ENCODE measurements at places on chromosomes 4 and X. TPM values are rescaled to one million over a fixed set of nuclear protein-coding genes. Genes with fewer than 3 reads are reported as not detected.

The MAGEA2 gene
- not detected for total RNA-seq

GRCh38 chrX:92270936-92271855 lies 492.0 kb downstream of the PCDH11X start:
- H3K4me1 ChIP-seq: no peaks in the 10 kb centered on the region
- no peak overlapping the region for H3K27ac ChIP-seq
- H3K27me3 ChIP-seq: no peaks in the 10 kb centered on the region
- H3K36me3 ChIP-seq: no peaks in the 10 kb centered on the region
- no peak overlapping the region for H3K4me3 ChIP-seq
- no peak for DNase-seq

DNA sequence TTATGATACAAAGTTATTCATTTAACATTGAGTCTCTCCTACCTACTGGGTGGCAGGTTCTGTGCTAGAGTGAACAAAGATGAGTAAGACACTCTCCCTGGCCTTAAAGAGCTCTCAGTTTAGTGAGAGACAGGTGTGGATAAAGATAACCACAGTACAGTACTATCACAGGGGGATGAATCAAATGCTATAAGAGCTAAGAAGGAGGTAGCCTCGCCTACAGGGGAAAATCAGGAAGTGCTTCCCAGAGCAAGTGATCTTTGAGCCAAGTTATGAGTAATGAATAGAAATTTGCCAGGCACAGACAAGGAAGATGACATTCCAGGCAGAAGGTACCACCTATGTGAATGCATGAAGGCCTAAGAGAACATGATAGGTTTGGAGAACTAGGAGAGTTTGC lies 3.4 kb upstream of the IGBP1 start:
- H3K4me1 ChIP-seq: peaks cover 8% of the 10 kb centered on the region
- no peak for DNase-seq
- no peaks in the 10 kb centered on the region for H3K27me3 ChIP-seq
- H3K4me3 ChIP-seq: no peak overlapping the region

DNA sequence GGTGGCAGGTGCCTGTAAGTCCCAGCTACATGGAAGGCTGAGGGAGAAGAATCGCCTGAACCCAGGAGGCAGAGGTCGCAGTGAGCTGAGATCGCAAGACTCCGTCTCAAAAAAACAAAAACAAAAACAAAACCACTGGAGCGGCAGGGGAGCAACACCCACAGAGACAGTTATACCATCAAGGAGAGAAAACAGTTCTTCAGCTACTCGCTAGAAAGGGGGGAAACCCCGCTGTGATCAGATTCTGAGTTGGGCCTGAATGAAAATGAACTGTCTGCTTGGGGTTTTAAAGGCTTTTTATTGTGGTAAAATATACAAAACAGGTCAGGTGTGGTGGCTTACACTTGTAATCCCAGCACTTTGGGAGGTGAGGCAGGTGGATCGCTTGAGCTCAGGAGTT lies 16.8 kb upstream of the IRAK1 start:
- H3K36me3 ChIP-seq: no peaks in the 10 kb centered on the region
- no peak for DNase-seq
- no peak overlapping the region for H3K4me3 ChIP-seq
- no peak overlapping the region for H3K27ac ChIP-seq
- no peaks in the 10 kb centered on the region for H3K27me3 ChIP-seq

DNA sequence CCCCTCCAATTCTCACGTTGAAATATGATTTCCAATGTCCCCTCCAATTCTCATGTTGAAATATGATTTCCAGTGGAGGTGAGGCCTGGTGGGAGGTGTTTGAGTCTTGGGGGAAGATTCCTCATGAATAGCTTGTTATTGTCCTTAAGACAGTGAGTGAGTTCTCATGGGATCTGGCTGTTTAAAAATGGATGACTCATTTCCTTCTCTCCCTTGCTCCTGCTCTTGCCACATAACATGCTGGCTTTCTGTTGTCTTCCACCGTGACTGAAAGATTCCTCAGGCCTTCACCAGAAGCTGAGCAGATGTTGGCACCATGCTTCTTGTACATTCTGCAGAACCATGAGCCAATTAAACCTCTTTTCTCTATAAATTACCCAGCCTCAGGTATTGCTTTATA lies 346.8 kb upstream of the TECRL start:
- no peaks in the 10 kb centered on the region for H3K27me3 ChIP-seq
- H3K4me3 ChIP-seq: no peak overlapping the region
- H3K36me3 ChIP-seq: peaks cover 8% of the 10 kb centered on the region
- H3K27ac ChIP-seq: no peak overlapping the region

The EFHC2 gene
- 2.0 TPM for total RNA-seq

DNA sequence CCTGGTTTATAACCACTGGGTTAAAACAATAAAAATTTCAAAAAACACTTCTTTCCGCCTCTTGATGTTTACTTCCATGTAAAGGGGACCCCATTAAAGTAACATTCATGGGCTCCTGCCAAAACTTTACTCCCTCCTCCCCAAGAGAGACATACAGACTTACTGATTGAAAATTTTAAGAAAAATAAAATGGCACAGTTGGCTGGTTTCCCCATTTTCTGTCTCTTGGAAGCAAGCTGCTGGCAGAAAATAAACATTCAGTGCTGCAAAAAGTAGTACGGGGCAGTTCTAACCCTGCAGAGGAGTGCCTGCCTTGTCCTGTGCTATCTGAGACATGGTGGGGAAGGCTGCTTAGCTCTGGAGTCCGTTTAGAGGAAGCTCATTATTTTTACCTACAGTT lies 187.3 kb upstream of the INTU start:
- no peaks in the 10 kb centered on the region for H3K4me1 ChIP-seq
- H3K27ac ChIP-seq: no peak overlapping the region
- H3K36me3 ChIP-seq: no peaks in the 10 kb centered on the region
- H3K4me3 ChIP-seq: no peak overlapping the region
- no peak for DNase-seq
- no peaks in the 10 kb centered on the region for H3K27me3 ChIP-seq

The DGAT2L6 gene
- total RNA-seq: not detected

DNA sequence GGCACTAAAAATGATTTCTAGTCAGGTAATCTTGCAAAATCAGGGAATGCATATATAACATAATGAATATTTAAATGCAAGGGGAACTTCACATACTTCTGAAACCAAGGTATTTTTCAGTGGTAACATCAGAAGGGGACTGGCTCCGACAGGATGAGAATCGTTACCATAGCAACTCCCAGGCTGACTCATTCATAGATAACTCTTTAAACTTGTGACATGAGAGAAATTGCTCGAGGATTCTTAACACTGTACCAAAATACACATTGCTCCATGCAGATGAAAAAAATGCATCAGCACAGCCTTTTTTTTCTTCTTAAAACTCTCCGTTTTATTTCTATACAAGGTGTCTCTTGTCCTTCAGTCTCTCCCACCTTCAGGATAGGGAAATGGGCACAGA lies 114.3 kb downstream of the GABRB1 start:
- no peak overlapping the region for H3K27ac ChIP-seq
- H3K27me3 ChIP-seq: peaks cover 11% of the 10 kb centered on the region
- no peaks in the 10 kb centered on the region for H3K36me3 ChIP-seq
- DNase-seq: no peak
- no peaks in the 10 kb centered on the region for H3K4me1 ChIP-seq

The FHDC1 gene
- total RNA-seq: 0.39 TPM

DNA sequence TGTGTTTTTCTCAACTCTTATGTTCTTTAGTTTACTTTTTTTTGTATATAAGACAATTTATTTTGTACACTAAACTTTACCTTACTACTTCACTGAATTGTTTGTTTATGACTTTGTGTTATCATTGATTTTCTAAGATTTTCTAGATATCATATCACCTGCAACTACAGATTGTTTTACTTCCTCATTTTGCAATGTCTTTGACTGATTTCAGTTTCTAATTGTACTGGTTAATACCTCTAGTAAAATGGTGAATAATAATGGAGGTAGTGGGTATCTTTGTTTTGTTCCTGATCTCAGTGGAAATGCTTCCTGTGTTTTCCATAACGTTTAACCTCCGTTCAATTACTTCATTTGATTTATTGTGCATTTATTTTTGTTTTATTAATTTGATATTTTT lies 490.2 kb downstream of the TLL1 start:
- no peak overlapping the region for H3K4me3 ChIP-seq
- H3K36me3 ChIP-seq: no peaks in the 10 kb centered on the region
- H3K27ac ChIP-seq: no peak overlapping the region
- H3K4me1 ChIP-seq: no peaks in the 10 kb centered on the region
- H3K27me3 ChIP-seq: no peaks in the 10 kb centered on the region

The DCAF8L2 gene
- not detected for total RNA-seq

DNA sequence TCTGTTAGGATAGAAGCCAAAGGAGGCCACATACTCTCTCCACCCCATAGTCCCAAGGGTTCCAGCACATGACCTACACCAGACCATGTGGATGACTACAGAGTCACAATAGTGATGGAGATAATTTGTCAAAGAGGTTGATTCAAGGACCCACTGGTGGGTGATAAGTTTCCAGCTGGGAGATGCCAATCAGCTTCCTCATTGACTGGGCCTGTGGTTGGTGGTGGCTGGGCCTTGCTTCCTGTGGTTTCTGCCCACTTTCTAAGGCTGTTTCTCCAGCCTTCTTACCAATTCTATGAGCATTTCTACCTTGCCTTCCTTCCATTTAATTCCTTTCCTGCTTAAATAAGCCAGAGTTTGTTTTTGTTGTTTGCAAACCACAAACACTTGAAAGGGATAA lies 95.5 kb upstream of the CPEB2 start:
- H3K36me3 ChIP-seq: no peaks in the 10 kb centered on the region
- H3K27ac ChIP-seq: no peak overlapping the region
- no peaks in the 10 kb centered on the region for H3K4me1 ChIP-seq
- no peak overlapping the region for H3K4me3 ChIP-seq
- DNase-seq: no peak
- H3K27me3 ChIP-seq: peaks cover 23% of the 10 kb centered on the region

DNA sequence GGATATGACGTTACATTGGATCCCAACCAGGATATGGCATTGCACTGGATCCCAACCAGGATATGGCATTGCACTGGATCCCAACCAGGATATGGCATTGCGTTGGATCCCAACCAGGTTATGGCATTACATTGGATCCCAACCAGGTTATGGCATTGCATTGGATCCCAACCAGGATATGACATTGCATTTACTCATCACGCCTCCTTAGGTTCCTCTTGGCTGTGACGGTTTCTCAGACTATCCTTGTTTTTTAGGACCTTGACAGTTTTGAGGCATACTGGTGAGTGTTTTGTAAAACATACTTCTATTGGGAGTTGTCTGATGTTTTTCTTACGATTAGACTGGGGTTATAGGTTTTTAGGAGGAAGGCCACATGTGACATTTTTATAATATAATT lies 5.4 kb upstream of the ACSL1 start:
- DNase-seq: no peak
- H3K4me3 ChIP-seq: no peak overlapping the region
- no peaks in the 10 kb centered on the region for H3K36me3 ChIP-seq
- no peak overlapping the region for H3K27ac ChIP-seq

The H2BW2 gene
- not detected for total RNA-seq

The EIF2S3 gene
- 283 TPM for total RNA-seq

The GUCY1B1 gene
- not detected for total RNA-seq

DNA sequence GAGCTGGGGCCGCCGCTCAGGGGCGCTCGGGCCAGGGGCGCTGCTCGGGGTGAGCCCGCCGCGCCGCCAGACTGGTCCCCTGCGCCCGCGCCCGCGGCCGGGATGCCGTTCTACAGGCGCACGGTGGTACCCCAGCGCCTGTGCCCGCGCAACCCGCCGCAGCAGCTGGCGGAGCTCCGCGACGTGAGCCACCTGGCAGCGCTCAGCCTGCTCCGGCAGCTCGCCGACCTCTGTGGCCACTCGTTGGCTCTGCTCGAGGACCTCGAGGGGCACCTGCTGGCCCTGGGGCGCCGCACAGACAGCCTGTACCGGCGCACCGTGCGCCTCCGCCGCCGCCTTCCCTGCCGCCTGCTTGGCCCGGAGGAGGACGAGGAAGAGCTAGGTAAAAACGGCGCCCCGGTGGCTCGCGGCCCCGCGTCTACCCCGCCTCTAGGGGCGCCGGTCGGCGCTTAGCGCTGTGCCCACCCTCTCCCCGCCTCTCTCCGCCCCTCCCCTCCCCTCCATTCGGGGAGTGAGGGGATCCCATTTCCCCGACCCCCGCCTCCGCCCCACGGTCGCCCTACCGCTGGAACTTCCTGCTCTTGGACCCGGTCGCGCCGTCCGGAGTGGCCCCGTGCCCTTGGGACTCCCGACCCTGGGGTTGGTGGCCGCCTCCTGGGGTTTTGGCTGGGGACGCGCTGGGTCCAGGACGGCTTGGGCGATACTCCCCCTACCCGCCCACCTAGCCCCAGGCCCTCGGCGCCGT lies 513 bp downstream of the NHSL2 start:
- peak; percentile 4 for DNase-seq
- no peak overlapping the region for H3K27ac ChIP-seq
- H3K4me1 ChIP-seq: peaks cover 1% of the 10 kb centered on the region
- H3K4me3 ChIP-seq: no peak overlapping the region

- no peak overlapping the region for H3K27ac ChIP-seq
- DNase-seq: no peak
- peaks cover 9% of the 10 kb centered on the region for H3K27me3 ChIP-seq
- peaks cover 24% of the 10 kb centered on the region for H3K4me1 ChIP-seq
These were observed 669 bp upstream of the PPARGC1A start for GRCh38 chr4:23890369-23891063.

The SLC6A14 gene
- total RNA-seq: not detected

GRCh38 chr4:93960450-93960849 lies 131.9 kb downstream of the ATOH1 start:
- DNase-seq: no peak
- no peaks in the 10 kb centered on the region for H3K36me3 ChIP-seq

- no peaks in the 10 kb centered on the region for H3K36me3 ChIP-seq
- no peaks in the 10 kb centered on the region for H3K4me1 ChIP-seq
- no peak overlapping the region for H3K4me3 ChIP-seq
- H3K27me3 ChIP-seq: no peaks in the 10 kb centered on the region
These were observed 506.4 kb upstream of the PABPC4L start for GRCh38 chr4:134708026-134708425.

Measured in naive thymus-derived CD8-positive, alpha-beta T cell (primary cell).